ENCODE measurements at places on chromosomes 1 and 21. TPM values are rescaled to one million over a fixed set of nuclear protein-coding genes. Genes with fewer than 3 reads are reported as not detected.

CCDC27 gene
- not detected for total RNA-seq

LPGAT1 gene
- 54.2 TPM for total RNA-seq

SPATA6 gene
- 21.9 TPM for total RNA-seq

RIPPLY3 gene
- not detected for total RNA-seq

TOMM40L gene
- 18.5 TPM for total RNA-seq

APP gene
- total RNA-seq = 790 TPM

Measured in esophagus muscularis mucosa (tissue), 4 donors.